Activated CD4-positive, alpha-beta T cell treated with anti-CD3 and anti-CD28 coated beads, Interleukin-2, amount 50 U/mL, for 4 hours (primary cell): ENCODE measurements at places on chromosomes 3 and 15.

DNA sequence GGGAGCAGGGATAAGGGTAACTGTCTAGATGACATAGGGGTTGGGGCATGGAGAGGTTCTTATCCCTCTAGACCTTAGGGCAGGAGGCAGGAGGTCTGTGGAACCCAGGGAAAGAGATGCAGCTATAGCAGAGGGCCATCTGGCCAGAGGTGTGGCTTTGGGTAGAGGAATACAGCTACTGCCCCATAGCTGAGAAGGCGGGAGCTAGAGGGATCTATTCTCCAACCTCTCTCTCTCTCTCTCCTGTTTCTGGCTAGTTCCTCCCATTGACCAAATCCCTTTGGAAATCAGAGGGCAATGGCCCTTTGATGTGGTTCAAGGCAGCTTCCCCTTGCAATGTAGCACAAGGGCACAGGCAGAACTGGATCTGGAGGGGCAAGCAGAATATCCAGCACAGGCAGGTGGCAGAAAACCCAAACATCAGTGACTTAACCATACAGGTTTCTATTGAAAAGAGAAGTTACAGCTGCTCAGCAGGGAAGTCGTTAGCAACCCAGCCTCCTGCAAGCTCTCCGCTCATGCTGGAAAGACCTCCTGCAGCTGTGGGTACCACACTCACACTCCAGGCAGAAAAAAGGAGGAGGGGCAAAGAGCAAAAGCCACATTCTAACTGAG lies 22.3 kb upstream of the LMOD3 start:
- DNase-seq: no peak

GRCh38 chr3:138394686-138395085 lies 39.7 kb upstream of the ESYT3 start:
- DNase-seq: no peak

DNA sequence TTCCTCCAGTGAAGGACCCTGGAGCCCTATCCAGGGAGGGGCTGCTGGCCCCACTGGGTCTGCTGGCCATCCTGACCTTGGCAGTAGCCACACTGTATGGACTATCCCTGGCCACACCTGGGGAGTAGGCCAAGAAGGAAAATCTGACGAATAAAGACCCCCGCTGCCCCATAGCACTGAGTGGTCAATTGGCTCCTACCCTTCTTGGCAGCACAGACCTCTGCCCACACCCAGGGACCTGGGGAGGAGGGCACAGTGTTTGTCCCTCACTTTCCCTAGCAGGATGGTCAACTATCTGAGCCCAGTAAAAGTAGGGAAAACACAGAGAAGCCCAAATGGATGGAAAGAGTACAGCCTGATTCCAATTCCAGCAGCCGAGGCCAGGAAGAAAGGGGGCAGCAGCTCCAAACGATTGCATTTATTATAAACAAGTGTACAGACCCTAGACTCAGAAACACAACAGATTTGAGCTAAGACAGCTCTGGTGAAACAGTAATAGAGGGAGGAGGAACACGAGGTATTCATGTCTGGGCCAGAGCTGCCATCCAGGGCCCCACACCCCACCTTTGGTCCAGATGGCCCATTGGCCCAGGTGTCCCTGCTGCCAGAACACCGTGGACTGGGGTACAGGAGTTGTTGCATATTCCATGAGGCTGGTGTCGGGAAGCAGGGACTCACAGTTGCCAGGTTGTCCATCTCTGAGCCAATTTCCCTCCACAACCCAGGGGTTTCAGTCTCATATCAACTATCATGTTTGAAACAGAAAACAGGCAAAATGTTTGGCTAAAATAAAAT lies 21.1 kb downstream of the ATRIP start:
- DNase-seq: no peak

- no peak for DNase-seq
Observed at GRCh38 chr3:50473768-50474167, 29.7 kb downstream of the CACNA2D2 start.

DNA sequence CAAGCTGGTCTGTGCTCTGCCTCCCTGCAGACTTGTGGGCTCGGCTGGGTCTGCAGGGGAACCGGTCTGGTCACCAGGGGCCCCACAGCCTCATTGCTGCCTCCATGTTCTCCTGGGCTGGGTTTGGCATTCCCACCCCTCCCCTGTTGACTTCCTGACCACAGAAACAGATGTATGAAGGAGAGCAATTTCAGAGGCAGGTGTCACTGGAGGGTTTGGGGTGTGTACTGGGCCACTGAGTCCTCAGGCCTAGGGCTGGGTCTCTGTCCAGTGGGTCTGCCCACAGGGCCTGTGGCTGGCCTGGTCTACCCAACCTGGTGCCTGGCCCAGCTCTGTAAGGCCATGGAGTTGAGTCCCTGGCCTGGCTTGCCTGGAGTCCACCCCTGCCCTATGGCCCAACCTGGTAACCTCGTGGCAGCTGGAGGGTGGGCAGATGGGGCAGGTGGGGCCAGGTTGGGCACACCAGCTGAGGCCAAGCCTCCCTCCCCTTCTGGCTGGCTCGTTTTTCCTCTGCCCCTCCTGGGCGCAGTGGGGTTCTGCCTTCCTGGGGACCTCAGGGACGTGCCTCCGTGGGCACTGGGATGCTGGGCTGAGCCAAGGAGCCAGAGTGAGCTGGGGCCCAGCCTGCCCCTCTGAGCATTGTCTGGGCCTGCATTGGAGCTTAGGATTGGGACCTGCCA lies 20.8 kb downstream of the PLXNA1 start:
- DNase-seq: no peak

DNA sequence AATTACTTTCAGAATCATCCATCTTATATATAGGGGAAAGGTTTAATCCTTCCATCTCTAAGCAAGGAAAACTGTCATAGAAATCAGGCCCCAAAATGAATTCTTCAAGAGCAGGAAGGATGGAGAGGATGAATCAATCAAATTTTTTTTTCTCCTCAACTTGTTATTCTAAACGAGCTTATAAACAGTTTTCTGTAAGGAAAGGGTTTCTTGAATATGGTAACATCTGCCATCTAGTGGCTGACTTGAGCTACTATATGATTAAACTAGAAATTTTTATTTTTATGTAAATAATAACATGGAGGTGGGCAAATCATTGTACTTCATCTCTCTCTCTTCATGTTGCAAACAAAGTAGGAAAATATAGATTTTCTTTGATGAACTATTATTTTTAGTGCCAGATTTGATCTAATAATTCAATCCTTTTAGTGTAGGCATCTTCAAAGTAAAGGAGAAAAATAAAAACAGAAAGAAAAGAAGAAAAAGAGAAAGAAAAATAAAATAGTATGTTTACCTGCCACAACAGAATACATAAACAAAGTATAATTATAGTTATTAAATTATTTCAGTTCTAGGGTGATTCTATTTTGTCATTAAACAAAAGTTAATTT lies 146.6 kb downstream of the SERPINI1 start:
- no peak for DNase-seq

DNA sequence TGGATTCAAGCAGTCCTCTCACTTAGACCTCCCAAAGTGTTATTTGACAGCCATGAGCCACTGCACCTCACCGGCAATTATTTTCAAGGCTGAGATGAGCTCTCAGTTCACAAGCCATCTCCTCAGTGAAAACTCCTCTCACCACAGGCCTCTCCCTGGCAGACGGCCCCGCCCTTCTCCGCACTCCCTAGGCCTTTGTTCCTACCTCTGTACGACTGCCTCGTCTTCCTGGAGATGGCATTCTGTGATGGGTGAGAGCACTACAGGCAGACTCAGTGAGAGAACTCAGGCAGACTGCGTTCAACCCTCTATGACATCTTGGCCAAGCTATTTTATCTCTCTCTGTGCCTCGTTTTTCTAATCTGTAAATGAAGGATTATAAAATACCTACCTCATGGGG lies 67.0 kb upstream of the TPM1 start:
- no peak for DNase-seq

GRCh38 chr3:145857956-145858355 lies 303.0 kb downstream of the PLOD2 start:
- no peak for DNase-seq

- DNase-seq: no peak
Observed at GRCh38 chr3:196706327-196706726, 5.7 kb downstream of the CEP19 start.

GRCh38 chr3:78041486-78041885 lies 1001.6 kb downstream of the ROBO2 start:
- no peak for DNase-seq

GRCh38 chr3:70823622-70824021 lies 511.2 kb upstream of the MDFIC2 start:
- DNase-seq: no peak

DNA sequence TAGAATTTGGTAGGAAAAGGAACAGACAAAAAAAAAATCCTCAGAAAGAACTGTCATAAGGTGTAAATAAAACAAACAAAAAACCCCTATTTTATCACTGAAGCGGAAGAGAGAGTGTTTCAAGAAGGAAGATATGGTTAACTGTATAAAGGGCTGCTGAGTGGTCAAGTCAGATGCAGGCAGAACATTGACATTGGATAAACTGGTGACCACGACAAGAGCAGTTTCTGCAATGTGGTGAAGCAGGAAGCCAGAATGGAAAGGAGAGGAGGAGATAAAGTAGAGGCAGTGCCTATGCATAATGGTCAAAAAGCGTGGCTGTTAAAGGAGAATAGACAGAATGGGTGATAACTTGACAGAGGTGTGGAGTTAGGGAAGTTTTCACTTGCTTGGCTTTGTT lies 75.3 kb downstream of the CYP19A1 start:
- DNase-seq: no peak

DNA sequence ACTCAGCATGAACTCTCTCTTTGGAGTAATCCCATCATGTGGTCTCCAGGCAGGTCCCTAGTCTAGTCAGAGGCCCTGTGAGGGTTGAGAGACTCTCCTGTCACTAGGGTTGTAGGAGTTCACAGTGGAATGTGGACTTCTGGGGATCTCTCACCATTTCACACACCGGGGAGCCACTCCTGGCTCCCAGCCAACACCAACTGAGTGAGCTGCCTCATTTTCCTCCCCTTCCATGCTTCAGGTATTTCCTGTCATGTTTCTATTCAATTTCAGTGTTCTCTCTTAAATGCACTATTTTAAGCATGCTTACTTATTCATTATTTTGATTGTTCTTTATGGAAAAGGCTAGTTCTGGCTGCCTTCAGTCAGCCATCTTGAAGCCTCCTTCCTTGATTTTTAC lies 467.5 kb upstream of the ARL6 start:
- DNase-seq: no peak

GRCh38 chr15:60054472-60054871 lies 50.4 kb downstream of the FOXB1 start:
- DNase-seq: no peak

- no peak for DNase-seq
Observed at GRCh38 chr3:76754247-76754646, 285.7 kb upstream of the ROBO2 start.

DNA sequence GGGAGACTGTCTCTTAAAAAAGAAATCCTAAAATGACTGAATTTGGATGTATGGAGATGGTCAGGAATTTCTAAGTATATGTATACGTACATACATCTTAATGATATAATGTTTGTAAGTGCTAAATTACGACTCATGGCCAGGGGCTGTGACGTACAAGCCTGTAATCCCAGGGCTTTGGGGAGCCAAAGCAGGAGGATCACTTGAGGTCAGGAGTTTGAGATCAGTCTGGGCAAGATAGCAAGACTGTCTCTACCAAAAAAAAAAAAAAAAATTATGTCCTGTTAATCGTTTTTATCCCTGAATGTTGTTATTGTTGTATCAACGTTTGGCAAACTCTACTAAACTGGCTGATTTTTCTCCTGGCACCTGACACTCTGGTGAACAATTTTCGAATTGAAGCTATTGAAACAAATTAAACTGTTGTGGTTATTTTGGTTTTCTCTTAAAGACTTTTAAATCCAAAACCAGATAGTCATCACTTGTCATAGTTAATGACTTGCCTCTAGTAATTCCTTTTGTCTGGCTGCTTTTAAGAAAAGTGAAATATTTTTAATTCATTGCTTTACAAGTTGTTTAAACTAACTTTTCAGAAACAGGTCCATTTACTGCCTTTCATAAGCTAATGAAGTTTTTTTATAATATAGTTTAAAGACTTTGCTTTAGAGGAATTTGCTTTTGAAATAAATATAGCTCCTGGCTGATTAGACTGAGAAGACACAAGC lies 7.0 kb downstream of the MORF4L1 start:
- DNase-seq: no peak

DNA sequence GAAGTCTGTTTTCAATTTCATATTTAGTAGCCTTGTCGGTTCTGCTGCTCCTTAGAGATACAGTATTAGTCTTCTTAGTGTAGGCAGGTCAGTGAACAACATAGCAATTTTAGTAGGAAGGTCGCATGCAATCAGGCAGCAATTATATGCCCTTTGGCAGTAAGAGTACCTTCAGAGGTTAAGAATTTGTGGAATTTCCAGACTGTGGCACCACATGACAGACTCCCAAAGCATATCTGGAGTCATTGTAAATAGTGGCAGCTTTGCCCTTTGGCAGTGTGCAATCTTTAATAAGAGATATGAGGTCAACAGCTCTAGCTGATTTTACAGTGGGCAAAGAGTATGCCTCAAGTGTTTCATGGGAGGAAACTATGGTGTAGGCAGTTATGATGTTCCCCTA lies 1532.5 kb upstream of the CADM2 start:
- no peak for DNase-seq

DNA sequence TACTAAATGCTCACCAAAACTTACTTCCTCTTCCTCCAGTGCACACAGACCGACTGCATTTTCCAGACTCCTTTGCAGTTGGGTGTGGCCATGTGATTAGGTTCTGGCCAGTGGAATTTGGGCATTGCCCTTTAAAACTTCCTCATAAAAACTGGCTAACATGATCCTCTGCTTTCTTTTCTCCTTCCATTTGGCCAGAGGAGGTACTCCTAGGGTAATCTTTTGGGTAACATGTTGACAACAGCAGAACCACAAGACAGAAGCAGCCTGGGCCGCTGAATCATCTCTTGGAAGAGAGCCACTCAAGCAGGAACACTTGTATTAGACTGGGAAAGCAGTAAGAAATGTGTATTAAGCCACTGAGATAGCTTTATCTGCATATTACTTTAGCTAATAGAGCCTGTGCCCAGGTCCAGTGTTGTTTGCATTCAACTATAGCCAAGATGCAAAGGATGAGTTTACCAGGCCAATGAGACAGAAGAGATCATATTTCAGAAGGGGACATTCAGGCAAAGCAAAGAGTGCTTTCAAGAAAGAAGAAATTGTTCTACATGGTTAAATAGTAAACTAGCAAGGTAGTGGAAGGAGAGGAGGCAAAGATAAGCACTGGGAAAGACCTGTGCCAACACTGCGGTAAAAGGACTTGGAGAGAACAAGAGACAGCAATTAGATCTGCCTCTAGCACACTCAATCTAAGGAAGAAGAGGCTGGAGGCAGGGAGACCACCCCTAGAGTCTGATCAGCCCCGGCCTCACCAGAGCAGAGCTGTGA lies 79.8 kb downstream of the PLCH1 start:
- DNase-seq: no peak
